Substantia nigra (tissue), 51 donors: ENCODE measurements at places on chromosomes 4 and X.

- DNase-seq, result no peak
Observed at GRCh38 chrX:148691456-148691855, 191.0 kb downstream of the AFF2 start.

GRCh38 chr4:38392223-38392855, 271.7 kb upstream of the KLF3 start:
- no peak for DNase-seq

DNA sequence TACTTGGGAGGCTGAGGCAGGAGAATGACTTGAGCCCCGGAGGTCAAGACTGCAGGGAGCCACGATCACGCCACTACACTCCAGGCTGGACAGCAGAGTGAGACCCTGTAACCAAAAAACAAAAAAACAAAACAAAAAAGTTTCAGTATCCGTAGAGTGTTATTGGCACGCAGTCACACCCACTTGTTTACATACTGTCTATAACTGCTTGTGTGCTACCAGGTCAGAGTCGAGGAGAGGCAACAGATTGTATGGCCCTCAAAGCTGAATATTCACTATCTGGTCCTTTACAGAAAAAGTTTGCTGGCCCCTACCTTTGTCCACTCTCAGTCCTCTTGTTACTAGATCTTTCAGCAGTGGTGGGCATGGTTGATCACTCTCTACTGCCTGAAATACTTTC, 8.2 kb upstream of the CD99L2 start:
- no peak for DNase-seq

- no peak for DNase-seq
Observed at GRCh38 chr4:15777697-15778288, 335 bp upstream of the CD38 start.

DNA sequence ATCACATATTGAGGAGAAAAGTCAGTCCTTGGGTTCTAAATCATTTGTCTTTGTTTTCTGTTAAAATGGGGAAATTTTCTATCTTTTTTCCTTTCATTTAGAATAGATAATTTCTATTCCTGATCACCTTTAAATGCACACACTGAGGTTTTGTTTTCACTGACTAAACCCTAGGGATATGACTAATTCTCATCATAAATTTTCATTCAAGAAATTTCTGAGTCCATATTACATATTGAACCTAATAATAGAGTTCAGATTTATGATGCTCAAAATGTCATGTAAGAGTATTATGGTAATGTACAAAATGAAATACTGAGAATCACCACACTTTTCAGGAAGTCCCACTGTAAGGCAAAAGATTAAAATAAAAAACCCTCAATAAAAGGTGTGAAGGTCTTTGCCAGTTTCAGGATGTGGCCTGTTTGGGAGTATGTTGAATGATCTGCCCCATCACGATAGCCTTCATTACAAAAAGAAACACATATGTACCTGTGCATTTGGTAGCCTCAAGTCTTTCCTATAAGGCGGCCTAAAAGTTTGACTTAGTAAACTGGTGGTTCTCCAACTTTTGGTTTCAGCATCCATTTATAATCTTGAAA, 49.4 kb downstream of the LEF1 start:
- DNase-seq, result no peak

GRCh38 chrX:34578237-34578636, 78.8 kb downstream of the TMEM47 start:
- DNase-seq, result no peak

GRCh38 chr4:52658641-52659000, 480 bp downstream of the USP46 start:
- DNase-seq, result no peak

- no peak for DNase-seq
Observed at GRCh38 chrX:111695297-111695880, 14.4 kb downstream of the ALG13 start.

GRCh38 chrX:1584237-1585011, 7.0 kb upstream of the AKAP17A start:
- no peak for DNase-seq

DNA sequence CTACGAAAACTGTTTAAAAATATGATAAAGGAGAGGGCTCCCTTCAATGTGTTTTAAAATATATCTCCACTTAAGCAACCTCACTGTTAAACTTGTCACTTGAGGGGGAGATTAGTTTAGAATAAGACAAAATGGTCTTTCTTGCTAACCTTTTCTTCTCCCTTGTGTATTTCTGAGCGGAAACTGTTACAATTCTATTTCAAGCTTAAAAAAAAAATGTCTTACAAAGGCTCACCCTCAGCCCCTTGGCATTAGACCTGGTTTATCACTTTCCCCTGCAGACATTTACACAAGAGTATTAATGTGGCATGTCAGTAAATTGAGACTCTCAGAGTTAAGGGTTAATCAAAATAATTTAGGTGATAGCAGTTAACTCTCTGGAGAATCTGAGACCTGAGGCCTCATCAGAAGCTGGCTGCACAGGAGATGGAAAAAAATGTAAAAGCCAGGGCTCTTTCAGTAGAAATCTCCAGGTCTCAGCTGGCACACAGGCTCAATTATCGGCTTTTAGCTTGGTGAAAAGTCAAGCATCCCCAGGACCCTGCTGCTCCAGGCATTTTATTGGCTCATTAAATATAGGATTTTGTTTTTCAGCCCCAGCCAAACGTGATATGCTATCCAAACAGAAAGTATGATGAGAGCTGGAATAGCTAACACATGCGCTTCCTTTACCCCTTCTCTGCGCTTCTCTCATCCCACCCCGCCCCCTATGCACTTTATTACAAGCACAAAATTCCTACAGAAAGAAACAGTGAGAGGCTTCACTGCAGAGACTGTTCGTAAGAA, 130.5 kb downstream of the PPA2 start:
- DNase-seq, result no peak

DNA sequence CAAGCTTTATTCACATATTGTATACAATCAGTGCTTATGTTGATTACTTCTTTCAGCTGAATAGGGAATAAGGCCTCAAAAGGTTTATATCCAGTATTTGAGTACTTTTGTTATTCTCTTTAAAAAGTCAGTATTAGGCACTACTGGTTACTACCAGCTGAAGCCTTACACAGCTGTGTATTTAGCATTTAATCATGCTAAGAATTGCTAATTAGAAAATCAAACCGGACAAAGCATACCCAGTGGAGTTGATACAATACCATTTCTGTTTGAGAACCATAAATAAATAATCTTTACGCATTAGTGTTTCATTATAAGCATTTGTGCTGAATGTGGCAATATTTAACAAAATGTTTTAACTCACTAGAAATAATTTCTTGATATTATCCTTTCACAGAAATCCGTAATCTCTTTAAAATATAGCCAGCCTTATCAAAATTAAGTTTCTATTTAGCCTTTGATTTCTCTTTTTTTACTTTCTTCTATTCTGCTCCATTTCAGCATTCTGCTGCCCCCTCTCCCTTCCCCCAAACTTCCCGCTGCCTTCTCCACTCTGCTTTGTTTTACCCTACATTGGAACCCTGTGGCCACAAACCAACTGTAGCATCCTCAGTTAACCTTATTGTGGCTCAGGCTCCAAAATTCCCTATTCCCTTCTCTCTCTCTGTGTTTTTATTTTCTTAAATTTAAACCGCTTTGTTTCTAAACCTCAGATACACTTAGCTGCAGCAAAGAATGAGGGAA, 37.8 kb downstream of the UGT8 start:
- DNase-seq, result no peak

GRCh38 chr4:163544407-163545038, 50.0 kb downstream of the TMA16 start:
- DNase-seq, result peak; percentile 26

GRCh38 chr4:156723951-156724668, 247.5 kb downstream of the PDGFC start:
- no peak for DNase-seq

- no peak for DNase-seq
Observed at GRCh38 chr4:124163401-124163800, 549.1 kb downstream of the ANKRD50 start.

- no peak for DNase-seq
Observed at GRCh38 chr4:25810461-25811373, 52.1 kb downstream of the SEL1L3 start.

GRCh38 chr4:42248972-42249371, 96.5 kb upstream of the BEND4 start:
- no peak for DNase-seq

DNA sequence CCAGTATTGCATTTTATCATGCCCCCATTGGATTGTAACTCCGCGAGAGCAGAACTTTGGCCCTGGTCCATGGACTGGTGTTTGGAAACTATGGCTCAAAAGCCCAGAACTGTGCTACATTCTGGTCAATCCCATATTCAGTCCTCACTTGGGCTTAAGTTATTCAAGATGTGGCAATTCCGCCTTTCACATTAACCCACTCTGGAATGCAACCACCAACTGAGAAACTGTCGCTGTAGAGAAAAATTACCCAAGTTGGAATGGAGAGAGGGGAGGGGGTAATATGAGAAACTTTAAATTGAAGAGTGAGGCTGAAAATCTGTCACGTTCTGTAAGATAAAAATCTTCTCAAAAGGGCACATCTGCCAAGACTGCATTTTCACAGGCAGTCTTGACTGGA, 189.6 kb upstream of the NHS start:
- no peak for DNase-seq

- no peak for DNase-seq
Observed at GRCh38 chr4:60683973-60684372, 516.2 kb upstream of the ADGRL3 start.
